ENCODE measurements at places on chromosomes 3 and 15.
A peak's percentile ranks its signal among the peaks of the same experiment; 100 is the strongest.

- no peak for DNase-seq
Measured at GRCh38 chr3:14772533-14773138, 46.1 kb upstream of the FGD5 start.

DNA sequence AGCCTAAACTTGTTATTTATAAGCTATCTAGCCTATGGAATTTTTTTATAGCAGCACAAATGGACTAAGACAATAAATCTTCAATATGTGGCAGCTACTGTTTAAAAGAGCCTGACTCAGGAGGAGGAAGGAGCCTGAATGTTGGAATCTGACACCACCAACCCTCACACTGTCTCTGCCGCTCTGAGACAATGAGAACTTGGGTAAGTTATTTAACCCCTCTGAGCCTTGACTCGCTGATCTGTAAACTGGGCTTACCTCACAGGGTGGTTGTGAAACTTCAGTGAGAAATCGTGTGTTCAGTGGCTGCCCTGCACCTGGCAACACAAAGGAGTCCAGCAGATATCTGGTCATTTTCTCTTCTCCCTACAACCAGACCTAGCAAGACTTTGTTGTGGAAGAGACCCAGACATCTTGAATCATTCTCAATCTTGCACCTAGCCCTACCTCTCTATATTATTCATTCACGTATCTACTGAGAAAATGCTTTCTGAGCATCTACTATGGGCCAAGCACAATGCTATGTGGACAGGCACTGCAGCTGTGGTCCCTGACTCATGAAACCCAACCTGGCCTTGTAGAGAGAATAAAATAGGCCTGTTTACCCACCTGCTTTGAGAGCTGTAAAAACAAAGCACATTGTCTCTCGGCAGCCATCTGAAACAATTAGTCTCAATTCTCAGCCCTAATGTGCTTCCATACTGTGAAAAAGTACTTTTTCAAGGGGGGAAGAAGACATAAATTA lies 81.9 kb upstream of the SLC25A36 start:
- DNase-seq: no peak

DNA sequence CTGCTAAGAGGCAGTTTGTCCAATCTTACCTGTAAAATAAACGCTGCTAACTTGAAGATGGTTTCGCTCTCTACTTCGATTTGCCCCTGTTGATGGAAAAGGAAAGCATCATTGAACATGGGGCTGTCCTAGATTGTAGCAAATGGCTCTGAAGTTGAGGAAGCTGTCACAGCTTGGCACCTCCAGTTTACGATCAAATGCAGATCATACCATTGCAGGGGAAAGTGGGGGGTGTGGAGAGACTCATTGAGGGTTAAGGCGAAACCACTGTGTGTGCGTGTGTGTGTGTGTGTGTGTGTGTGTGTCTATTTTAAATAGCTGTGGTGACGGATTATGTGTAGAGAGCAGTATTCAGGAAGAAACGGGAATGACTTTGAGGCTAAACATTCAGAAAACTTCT lies 127.6 kb upstream of the LMOD3 start:
- DNase-seq: peak; percentile 51

GRCh38 chr3:133662278-133662651 lies 524 bp upstream of the TOPBP1 start:
- peak; percentile 73 for DNase-seq

GRCh38 chr3:134427400-134428111 lies 53.3 kb upstream of the AMOTL2 start:
- DNase-seq: no peak

DNA sequence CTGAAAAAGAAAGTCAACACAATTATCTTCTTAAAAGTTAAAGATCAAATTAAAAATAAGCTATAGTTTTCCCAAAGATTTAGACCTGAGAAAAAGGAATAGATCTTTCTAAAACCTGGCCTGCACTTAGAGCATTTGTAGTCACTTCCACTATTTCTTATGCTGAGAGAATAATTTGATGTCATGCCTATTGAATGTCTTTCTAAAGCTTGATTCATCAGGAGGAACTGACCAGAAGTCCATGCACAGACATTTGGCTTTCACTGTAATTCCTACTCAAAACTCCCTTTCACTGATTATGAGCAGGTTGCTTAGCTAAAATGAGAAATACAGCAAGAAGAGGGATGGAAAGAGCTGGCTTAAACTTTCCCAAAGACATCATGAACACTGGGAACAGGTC lies 4.3 kb downstream of the GREM1 start:
- no peak for DNase-seq

DNA sequence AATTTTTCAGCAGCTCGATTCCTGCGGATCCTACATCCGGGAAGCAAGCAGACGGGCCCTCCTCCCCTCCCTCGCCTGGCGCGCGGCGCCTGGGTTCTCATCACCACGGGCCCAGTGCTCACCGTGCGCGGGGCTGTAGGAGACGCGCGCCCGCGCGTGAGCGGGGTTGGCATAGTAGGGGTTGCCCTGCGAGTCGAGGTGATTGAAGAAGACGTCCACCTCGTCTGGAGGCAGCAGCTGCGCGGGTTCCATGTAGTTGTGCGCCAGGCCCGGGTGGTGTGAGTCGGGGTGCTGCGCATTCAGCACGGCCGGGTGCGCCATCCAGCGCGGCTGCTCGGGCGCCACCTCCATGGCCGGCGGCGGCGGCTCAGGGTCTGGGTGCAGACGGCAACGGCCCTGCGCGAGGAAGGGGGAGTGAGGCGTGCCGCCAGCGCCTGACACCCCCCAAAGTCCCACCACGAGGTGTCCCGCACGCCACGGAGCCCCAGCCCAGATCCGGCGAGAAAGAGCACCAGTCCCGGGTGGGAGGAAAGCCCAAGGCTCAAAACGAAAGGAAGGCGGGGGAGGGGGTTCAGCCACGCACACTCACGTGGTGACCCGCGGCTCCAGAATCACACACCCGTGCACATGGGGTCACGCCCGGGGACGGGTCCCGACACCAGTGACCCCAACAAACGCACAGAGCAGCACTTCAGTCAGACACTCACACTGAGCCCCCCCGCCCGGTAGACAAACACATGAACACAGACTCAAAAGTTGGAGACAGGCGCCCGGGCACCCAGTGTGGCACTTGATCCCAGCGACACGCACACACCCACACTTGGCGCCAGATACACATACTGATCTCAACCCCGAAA lies 6.1 kb downstream of the GATA2 start:
- DNase-seq: no peak

GRCh38 chr15:68126396-68126795 lies 72.3 kb downstream of the PIAS1 start:
- no peak for DNase-seq

DNA sequence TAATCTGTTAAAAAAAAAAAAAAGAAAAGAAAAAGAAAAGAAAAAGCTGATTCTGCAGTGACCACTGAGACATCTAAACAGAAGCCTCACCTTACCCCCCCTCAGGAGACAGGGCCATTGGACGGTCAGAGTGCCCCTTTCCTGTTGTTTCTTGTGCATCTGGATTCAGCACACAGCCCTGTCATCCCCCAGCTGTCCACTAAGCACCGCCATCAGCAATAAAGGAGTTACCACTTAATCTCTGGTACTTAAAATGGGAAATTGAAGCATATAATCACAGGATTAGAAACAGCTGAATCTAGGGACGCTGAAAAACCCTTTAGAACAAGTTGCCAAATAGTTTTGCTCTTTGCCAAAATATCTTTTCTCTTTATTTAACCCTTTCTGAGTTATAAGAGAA lies 62.5 kb downstream of the TRIM69 start:
- no peak for DNase-seq

DNA sequence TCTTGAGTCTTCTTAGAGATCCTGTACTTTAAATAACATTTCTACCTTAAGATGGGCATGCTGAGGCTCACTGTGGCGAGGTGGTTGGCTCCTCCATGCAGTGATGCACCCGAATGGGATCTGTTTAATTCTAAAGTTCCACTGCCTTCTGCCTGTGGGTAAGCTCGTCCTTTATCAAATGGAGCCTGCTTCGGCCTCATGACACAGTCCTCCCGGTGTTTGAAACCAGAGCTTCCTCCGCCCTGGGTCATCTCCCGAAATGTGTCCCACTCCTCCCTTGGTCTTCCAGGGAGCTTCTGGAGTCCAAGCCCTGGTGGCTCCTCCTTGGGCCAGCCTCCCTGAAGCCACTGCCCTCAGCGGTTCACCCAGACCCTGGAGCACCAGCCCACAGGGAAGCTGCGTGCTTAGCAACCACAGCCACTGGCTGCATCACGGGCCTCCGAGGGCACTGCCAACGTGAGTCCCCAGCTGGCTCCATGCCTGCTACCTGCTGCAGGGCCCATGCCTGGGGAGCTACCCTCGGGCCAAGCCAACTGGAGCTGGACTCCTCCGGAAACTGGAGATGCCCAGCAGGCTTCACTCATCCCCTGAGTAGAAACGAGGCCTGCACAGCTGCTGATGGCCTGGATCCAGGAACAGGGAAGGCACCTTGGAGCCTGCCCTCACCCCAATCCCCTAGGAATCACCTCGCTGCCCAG lies 3.3 kb downstream of the RHCG start:
- no peak for DNase-seq

DNA sequence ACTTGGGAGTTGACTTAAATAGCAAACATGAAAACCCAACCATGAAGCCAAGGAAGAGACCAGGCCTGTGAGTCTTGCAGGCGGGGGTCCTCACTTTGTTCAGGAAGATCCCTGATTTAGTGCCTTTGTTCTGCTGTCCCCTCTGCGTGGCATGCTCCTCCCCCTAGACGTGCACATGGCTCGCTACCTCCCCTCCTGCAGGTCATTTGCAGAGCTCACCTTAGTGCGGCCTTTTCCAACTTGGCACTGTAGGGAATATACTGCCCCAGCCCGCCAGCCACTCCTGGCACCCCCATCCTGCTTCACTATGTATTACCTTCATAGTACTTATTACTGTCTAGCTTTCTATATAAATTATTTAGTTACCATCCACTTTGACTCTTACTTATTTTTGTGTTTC lies 18.3 kb downstream of the GXYLT2 start:
- no peak for DNase-seq

- DNase-seq: no peak
Measured at GRCh38 chr3:173876476-173876875, 478.9 kb downstream of the NLGN1 start.

- peak; percentile 41 for DNase-seq
Measured at GRCh38 chr3:42159706-42160472, 68.7 kb downstream of the TRAK1 start.

GRCh38 chr3:8500989-8501370 lies 643 bp upstream of the LMCD1 start:
- no peak for DNase-seq

GRCh38 chr3:107951126-107951525 lies 139.7 kb downstream of the CD47 start:
- DNase-seq: peak; percentile 76

GRCh38 chr3:56683122-56683817 lies at the start of gene TASOR:
Gene TASOR (minus strand): TSS chr3:56683265. CDS start chr3:56683006, 259 bp downstream.
- peak; percentile 68 for DNase-seq

GRCh38 chr3:183488343-183488742 lies 59.9 kb upstream of the MCF2L2 start:
- DNase-seq: no peak

DNA sequence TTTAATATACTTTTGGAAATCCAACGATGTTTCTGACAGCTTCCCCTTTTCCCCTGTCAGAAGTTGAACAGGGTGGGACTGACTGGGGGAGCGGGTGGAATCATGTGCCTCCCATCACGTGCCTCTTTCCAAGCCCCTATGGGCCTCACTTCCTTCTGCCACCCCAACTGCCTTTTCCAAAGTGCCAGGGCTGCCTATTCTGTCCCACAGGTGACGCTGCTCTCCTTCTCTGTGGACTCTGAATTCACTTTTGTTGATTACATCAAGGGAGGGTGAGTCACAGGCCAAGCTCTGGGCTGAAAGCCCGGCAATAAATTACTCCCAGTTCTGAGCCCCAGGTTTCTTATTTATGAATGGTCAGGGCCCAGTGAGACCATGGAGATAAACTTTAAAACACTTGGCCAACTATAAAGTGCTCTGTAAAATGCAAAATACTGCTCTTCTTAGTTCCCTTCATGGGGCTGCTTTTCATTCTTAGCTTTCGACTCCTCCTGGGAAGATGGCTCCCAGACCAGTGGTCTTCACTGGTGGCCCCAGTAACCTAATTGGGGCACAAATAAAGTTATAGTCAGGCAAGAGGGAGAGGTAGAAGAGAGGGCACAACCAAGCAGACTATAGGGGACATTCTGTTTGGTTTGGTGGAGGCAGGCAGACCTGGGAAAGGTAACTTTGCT lies 12.3 kb downstream of the CPNE9 start:
- DNase-seq: no peak

- DNase-seq: no peak
Measured at GRCh38 chr3:32316976-32317375, 74.7 kb upstream of the CMTM7 start.

DNA sequence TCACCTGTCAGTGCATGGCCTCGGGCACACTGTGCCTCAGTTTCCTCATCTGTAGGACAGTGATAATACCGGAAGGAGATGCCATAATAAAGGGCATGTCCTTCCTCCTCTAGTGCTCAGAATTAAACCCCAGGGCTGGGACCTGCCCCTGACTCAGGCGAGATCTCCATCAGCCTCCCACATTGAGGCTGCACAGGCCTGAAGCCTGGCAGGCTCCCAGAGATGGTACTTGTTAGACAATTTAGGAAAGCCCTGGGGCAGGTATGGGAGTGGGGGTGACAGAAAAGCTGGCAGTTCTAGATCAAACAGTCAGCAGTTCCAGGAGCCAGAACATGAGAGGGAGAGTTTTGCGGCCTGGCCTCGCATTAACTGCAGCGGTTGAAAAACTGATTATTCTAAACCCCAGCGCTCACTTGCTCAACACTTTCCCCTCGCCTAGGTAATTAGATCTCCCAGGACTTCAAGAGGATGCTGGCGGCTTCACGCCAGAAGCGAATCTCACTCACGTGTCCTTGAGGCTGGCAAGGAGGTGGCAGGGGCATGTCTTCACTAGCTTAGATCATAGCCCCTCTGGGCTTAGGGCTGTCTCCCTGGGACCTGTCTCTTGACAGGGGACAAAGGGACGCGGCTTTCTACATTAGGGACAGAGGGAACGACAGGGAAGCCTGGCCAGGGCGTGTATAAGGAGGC lies 73.1 kb downstream of the ATP2B2 start:
- no peak for DNase-seq

GRCh38 chr3:37052860-37053259 lies 59.5 kb downstream of the MLH1 start:
- DNase-seq: no peak

- no peak for DNase-seq
Measured at GRCh38 chr3:72968266-72968664, 28.3 kb upstream of the PPP4R2 start.

- no peak for DNase-seq
Measured at GRCh38 chr3:61522060-61522459, 39.3 kb upstream of the PTPRG start.

- DNase-seq: no peak
Measured at GRCh38 chr3:29245441-29245840, 35.4 kb upstream of the RBMS3 start.

DNA sequence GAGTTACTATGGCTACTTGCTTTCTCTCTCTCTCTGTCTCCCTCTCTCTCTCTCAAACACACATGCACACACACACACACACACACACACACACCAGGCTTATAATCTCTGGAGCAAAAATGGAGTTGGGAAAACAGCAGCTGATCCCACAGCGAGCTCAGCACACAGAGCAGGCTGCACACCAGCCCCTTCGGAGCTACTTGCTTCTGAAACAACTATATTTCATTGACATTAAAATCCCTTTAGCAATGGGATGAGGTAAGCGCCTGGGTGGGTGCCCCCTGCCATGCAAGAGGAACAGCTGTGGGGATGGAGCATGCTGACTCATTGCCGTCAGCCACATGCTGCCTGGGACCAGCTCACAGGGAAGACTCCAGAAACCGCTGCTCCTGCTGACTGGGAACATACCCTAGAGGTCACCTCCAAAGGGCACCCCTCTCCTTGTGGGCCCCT lies 45.7 kb downstream of the B3GNT5 start:
- no peak for DNase-seq
